ENCODE measurements at places on chromosomes 5 and 9. TPM values are rescaled to one million over a fixed set of nuclear protein-coding genes. Genes with fewer than 3 reads are reported as not detected.

GRCh38 chr5:137375741-137376526 lies 123.2 kb downstream of the SPOCK1 start:
- H3K4me3 ChIP-seq: no peak overlapping the region
- H3K27me3 ChIP-seq: no peaks in the 10 kb centered on the region
- peak; percentile 67 for DNase-seq
- H3K27ac ChIP-seq: no peak overlapping the region
- peaks cover 3% of the 10 kb centered on the region for H3K4me1 ChIP-seq

DNA sequence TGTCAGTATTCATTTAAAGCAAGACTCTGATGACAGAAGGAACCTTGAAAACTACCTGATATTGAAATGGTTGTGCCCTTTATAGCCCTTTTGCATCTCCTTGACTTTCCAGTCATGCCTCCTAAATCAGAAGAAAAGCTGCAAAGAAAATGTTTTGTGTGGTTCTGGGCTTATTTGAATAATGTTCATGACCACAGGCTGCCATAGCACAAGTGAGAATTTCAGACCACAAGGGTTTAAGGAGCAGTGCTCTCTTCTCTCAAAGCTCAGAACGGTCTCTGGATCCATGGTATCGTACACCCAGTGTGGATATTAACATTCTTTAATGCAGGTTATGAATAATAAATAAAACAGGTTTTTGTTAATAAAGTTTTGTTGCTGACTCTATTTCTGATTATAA lies 54.2 kb downstream of the GPR107 start:
- H3K36me3 ChIP-seq: peaks cover 74% of the 10 kb centered on the region
- H3K4me1 ChIP-seq: no peaks in the 10 kb centered on the region
- DNase-seq: no peak
- no peaks in the 10 kb centered on the region for H3K27me3 ChIP-seq

GRCh38 chr5:168865968-168866367 lies 286.8 kb upstream of the PANK3 start:
- DNase-seq: peak; percentile 77
- H3K4me3 ChIP-seq: no peak overlapping the region
- H3K27me3 ChIP-seq: peaks cover 53% of the 10 kb centered on the region
- no peaks in the 10 kb centered on the region for H3K36me3 ChIP-seq
- peak overlapping the region; percentile 89 for H3K27ac ChIP-seq
- no peaks in the 10 kb centered on the region for H3K4me1 ChIP-seq

DNA sequence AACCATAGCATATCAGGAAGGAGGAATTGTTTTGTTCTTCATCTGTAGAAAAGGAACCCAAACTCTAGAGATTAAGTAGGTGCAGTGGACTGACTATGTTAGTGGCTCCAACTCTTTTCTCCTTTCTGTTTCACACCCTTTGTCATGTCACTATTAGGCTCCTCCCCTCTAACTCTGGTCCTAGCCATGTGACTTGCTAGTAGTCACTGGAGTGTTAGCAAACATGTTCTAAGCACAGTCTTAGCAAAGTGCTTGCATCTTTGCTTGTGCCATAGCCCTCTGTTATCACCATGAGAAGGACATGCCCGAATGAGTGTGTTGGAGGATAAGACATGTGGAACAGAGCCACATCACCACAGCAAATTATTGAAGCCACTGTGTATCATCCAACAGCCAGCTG lies 55.4 kb upstream of the PPP3R2 start:
- H3K36me3 ChIP-seq: no peaks in the 10 kb centered on the region
- no peaks in the 10 kb centered on the region for H3K27me3 ChIP-seq
- H3K4me3 ChIP-seq: no peak overlapping the region
- DNase-seq: no peak
- H3K27ac ChIP-seq: no peak overlapping the region

- H3K4me3 ChIP-seq: no peak overlapping the region
- H3K4me1 ChIP-seq: no peaks in the 10 kb centered on the region
- DNase-seq: no peak
- H3K27ac ChIP-seq: no peak overlapping the region
- H3K27me3 ChIP-seq: no peaks in the 10 kb centered on the region
Observed at GRCh38 chr5:100496296-100496695, 38.9 kb upstream of the FAM174A start.

DNA sequence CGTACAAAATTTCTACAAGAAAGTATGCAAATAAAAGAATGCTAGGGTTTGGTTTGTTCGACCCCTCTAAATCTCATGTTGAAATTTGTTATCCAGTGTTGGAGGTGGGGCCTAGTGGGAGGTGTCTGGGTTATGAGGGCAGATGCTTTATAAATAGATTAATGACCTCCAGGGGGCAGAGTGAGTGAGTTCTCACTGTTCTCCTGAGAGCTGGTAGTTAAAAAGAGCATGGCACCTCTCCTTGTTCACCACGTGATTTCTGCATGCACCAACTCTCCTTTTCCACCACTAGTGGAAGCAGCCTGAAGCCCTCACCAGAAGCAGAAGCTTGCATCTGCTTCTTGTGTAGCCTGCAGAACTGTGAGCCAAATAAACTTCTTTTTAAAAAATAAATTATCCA lies 50.4 kb upstream of the FAM170A start:
- DNase-seq: peak; percentile 72
- H3K4me1 ChIP-seq: peaks cover 20% of the 10 kb centered on the region
- H3K4me3 ChIP-seq: no peak overlapping the region
- no peaks in the 10 kb centered on the region for H3K27me3 ChIP-seq
- H3K27ac ChIP-seq: no peak overlapping the region

- H3K4me1 ChIP-seq: peaks cover 4% of the 10 kb centered on the region
- H3K27ac ChIP-seq: no peak overlapping the region
- no peak overlapping the region for H3K4me3 ChIP-seq
Observed at GRCh38 chr5:50694027-50694590, 27.7 kb downstream of the PARP8 start.

The ANXA1 gene
- 0.76 TPM for total RNA-seq

GRCh38 chr5:14374100-14374499 lies 207.5 kb upstream of the OTULINL start:
- H3K27me3 ChIP-seq: no peaks in the 10 kb centered on the region
- H3K4me1 ChIP-seq: no peaks in the 10 kb centered on the region
- peaks cover 73% of the 10 kb centered on the region for H3K36me3 ChIP-seq
- no peak overlapping the region for H3K27ac ChIP-seq
- H3K4me3 ChIP-seq: no peak overlapping the region

DNA sequence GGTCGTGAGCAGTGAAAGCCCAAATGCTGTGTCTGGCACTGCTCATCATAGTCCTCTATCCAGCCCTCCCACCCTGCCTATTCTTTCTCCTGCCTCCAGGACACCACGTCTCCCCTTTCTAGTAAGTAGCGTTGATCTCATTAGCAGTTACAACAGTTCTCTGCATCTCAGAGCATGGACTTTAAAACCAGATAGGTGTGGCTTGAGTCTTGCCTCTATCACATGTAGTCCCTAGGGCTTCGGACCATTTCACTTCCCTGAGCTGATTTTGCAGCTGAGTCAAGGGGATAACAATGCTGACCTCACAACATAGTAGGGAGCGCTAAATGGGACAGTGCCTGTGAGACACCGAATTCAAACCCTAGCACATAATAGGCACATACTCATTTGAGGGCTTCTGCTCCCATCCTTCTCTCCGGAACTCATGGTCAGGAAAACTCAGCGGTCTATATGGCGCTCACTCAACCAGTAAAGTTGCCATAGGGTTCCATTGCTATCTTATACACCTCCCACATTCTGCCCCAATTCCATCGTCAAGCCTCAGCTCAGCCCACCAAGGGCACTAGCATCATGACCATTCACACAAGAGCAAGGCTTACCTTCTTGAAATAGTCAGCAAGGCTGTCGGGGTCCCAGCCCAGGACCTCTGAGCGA lies 515 bp downstream of the LCP2 start:
- DNase-seq: no peak
- no peaks in the 10 kb centered on the region for H3K36me3 ChIP-seq
- no peak overlapping the region for H3K4me3 ChIP-seq
- no peaks in the 10 kb centered on the region for H3K4me1 ChIP-seq

The RANBP3L gene
- total RNA-seq: not detected

- H3K27ac ChIP-seq: no peak overlapping the region
- H3K36me3 ChIP-seq: no peaks in the 10 kb centered on the region
- DNase-seq: no peak
- peaks cover 4% of the 10 kb centered on the region for H3K27me3 ChIP-seq
- H3K4me1 ChIP-seq: no peaks in the 10 kb centered on the region
Observed at GRCh38 chr5:174173766-174174165, 128.3 kb downstream of the NSG2 start.

DNA sequence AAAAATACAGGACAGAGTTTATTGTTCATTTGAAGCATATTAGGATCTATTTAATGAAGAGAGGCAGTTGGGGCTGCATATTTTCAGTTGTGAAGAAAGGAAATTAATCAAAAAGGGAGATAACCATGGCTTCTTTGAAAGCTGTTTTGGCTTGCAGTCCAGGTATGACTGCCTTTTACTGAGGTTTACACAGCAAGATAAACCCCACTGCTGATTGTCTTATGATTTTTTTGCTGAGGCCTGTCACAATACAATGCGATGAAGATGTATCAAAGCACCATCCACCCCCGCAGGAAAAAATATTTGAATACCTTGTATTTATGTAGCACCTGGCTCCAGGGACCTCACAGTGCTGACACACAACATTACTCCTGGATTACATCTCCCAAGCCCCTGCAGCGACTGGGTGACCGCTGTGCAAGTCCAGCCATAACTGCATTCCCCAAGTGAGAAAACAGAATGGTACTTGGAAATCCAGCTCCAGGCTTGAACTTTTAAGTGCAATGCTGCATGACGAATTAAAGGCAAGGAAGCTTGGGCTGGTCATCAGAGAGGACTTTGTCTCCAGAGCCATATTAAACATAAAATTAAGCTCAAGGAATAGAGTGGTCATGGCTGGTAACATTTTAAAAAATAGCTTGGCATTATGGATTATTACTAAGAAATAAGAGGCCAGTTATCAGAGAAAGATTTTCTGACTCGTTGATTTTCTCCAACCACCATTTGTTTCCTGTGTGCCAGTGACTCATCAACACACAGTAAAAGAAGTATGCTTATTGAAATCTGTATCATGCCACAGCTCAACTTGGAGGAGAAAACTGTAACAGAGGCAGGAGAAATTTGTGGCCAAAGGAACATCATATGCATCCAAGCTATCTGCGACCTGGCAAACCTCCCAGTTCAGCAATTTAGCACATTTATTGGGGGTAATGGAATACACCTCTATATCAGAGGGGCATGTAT lies 374.2 kb downstream of the MAN2A1 start:
- H3K36me3 ChIP-seq: no peaks in the 10 kb centered on the region
- H3K27me3 ChIP-seq: no peaks in the 10 kb centered on the region
- H3K4me1 ChIP-seq: no peaks in the 10 kb centered on the region
- no peak overlapping the region for H3K27ac ChIP-seq
- DNase-seq: no peak

- H3K4me1 ChIP-seq: peaks cover 5% of the 10 kb centered on the region
- peaks cover 36% of the 10 kb centered on the region for H3K27me3 ChIP-seq
- peak overlapping the region; percentile 81 for H3K4me3 ChIP-seq
Observed at GRCh38 chr9:107465467-107466451, 23.8 kb downstream of the KLF4 start.

The CDH6 gene
- total RNA-seq: 1.1 TPM

DNA sequence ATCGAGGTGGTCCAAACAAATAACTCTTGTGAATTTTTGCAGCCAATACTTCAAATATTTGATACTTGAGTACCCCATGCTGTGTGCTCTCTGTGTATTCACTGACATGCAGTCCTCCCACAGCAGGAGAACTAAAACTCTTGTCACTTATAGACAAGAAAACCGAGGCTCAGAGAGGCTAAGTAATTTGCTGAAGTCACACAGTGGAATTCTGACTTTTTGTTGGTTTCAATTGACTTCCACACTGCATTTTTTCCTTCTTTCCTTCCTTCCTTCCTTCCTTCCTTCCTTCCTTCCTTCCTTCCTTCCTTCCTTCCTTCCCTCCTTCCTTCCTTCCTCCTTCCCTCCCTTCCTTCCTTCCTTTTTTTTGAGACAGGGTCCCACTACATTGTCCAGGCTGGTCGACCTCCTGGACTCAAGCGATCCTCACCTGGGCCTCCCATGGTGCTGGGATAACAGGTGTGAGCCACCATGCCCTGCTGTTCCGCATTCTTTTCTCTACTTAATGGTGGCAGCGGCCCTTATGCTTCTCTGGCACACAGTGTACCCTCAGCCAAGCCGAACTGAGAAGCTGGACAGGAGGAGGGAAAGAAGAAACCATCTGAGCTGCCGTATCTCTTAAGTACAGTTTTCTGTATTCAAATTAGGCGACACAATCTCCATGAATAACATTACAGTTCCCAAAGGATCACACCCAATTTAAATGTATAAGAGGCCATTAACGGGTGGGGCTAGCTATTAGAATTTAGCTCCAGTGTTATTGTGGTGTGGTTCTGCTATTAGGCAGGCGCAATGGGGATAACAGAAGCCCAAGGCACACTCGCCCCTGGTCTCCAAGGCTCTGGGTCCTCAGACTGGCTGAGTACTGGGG lies 38.4 kb upstream of the GRHPR start:
- no peak overlapping the region for H3K27ac ChIP-seq
- H3K4me1 ChIP-seq: no peaks in the 10 kb centered on the region
- no peak for DNase-seq
- H3K27me3 ChIP-seq: no peaks in the 10 kb centered on the region
- no peak overlapping the region for H3K4me3 ChIP-seq
- no peaks in the 10 kb centered on the region for H3K36me3 ChIP-seq

DNA sequence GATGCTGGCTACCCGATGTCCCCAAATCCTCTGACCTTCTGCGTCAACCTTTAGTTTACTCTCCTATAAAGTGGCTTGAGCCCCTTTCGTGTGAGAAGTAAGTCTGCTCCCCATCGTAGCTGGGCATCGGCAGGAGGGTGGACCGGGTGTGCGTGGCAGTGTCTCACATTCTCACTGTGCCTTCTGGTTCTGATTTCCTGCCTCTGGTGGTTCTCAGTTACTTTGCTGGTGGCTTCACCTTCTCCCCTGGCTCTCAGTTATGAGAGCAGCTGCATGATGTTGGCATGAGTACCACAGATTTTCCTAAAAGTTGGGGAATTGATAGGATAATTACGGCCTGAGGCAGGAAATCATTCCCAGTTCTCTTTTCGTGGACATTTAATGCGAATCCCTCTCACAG lies 47.0 kb upstream of the RPS23 start:
- no peak overlapping the region for H3K4me3 ChIP-seq
- no peaks in the 10 kb centered on the region for H3K36me3 ChIP-seq
- no peak overlapping the region for H3K27ac ChIP-seq

The GDA gene
- total RNA-seq: 1.7 TPM

The FAM120AOS gene
- total RNA-seq: 44.9 TPM

Measured in endodermal cell (in vitro differentiated cells).